GM13977 (cell line): ENCODE measurements at places on chromosomes 6 and 20.

- DNase-seq, result no peak
Measured at GRCh38 chr6:37305841-37306425, 47.9 kb upstream of the RNF8 start.

GRCh38 chr6:142421285-142422117 lies 119.7 kb downstream of the ADGRG6 start:
- no peak for DNase-seq

DNA sequence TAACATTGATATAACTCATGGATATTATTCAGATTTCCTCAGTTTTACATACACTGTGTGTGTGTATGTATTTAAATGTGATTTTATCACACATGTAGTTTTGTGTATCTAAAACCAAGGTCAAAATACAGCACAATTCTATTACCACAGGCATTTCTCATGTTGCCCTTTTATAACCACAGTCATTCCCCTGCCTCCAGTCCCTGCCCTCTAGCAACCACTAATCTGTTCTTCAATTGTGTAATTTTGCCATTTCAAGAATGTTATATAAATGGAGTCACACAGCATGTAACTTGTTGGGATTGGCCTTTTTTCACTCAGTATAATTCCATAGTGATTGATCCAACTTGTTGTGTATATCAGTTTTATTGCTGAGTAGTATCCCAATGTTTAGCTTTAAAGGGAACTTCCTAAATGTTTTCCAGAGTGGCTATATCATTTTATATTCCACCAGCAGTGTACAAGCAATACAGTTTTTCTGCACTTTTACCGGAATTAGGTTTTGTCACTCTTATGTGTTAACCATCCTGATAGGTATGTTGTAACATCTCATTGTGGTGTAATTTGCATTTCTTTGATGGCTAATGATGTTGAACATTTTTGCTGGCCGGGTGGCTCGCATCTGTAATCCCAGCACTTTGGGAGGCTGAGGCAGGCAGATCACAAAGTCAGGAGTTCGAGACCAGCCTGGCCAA lies 338.2 kb downstream of the SOX4 start:
- no peak for DNase-seq

- peak; percentile 80 for DNase-seq
Measured at GRCh38 chr20:3420211-3420707, 12.8 kb upstream of the DNAAF9 start.

DNA sequence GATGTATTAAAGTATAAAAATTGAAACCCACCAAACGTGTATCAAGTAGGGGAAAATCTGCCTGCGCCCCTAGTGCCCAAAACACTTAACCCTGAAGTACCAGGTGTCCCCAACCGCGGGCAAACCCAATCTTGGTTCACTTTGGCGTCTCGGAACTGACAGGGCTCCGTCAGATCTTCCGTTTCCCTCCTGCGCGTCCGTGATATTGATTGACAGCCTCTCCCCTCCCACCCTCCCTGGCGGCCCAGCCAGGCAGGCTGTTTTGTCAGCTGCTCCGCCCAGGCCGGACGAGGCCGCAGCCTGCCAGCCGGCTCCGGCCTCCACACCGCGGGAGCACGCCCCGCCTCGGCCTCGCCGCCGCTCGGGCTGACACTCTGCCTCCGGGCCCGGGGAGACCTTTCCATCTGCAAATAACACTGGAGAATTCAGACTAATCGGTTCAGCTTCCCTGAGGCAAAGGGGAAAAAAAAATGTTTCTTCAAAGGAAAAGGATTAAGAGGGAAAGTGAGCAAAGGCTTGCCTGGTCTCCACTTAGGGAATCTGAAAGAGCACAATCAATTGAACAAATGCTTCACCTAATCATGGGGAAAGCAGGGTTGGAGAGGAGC lies 234.9 kb upstream of the MCHR2 start:
- DNase-seq, result peak; percentile 86

GRCh38 chr6:85865420-85866369 lies 223.0 kb upstream of the SYNCRIP start:
- DNase-seq, result no peak

DNA sequence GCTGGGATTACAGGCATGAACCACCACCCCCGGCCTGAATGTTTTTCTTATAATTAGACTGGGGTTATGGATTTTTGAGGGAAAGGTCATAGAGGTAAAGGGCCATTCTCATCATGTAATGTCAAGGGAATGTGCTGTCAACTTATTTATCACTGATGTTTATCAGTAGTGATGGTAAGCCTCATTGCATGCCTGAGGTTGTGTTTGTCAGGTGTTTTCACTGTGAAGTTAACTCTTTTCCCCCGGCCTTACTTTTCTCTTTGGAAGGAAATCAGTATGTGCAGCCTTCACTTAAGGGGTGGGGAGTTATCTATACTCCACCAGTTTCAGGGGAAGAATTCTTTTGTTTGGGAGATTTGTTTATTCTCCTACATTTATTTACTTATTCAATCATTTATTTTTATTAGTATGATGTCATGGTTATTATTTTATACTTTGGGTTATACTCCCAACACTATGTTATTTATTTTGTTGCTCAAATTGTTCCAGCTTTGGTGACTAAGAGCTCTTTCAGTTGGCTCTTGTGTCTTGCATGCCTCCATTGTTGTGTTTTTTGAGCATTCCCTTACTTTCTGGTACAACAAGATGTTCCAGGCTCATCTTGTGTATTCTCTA lies 2.8 kb upstream of the SLC17A5 start:
- DNase-seq, result no peak

DNA sequence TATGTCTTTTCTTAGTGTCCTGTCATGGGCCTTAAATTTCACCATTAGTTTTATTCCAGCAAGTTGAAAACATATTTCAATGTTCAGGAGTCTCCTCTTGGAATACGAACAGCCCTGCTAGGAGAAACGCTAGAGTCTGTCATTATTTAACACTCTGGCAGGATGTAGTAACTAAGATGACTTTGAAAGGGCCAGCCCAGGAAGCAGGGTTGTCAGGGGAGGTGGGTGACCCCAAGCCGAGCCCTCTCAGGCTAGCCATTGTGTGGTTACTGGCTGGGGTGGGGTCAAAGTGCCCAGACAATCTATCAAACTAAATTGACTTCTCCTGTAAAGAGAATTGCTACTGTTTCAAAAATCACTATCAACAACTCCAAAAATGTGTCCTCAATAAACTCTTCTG lies 67.8 kb downstream of the LY86 start:
- no peak for DNase-seq

- DNase-seq, result no peak
Measured at GRCh38 chr20:22379472-22379871, 204.9 kb downstream of the FOXA2 start.

DNA sequence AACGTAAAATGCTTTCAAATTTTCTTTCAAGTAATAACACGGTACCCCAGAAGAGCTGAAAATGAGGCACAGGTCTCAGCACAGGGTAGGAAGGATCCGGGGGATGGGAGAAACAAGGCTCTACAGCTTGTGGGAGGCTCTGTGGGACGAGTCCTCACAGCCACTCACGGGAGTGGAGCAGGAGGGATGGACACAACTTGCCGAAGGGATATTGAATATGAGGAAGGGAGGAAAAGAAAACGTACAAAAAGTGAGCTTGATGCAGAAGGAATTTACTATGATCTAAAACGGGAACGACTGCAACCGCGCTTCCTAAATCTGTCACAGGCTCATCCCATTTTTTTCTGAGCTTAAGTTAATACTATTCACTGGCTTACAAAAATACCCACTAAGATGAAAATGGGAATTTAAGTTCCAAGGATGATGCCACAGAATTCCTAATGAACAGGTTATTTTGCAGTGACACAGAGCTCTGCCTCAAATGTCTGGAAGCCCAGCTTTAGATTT lies 72.9 kb downstream of the FYN start:
- DNase-seq, result no peak

GRCh38 chr6:144896871-144897270 lies 611.7 kb downstream of the UTRN start:
- no peak for DNase-seq

GRCh38 chr20:56628873-56629463 lies at the start of gene TFAP2C:
TFAP2C (plus strand) TSS chr20:56629306; CDS start chr20:56629545, 239 bp downstream.
- DNase-seq, result peak; percentile 81

DNA sequence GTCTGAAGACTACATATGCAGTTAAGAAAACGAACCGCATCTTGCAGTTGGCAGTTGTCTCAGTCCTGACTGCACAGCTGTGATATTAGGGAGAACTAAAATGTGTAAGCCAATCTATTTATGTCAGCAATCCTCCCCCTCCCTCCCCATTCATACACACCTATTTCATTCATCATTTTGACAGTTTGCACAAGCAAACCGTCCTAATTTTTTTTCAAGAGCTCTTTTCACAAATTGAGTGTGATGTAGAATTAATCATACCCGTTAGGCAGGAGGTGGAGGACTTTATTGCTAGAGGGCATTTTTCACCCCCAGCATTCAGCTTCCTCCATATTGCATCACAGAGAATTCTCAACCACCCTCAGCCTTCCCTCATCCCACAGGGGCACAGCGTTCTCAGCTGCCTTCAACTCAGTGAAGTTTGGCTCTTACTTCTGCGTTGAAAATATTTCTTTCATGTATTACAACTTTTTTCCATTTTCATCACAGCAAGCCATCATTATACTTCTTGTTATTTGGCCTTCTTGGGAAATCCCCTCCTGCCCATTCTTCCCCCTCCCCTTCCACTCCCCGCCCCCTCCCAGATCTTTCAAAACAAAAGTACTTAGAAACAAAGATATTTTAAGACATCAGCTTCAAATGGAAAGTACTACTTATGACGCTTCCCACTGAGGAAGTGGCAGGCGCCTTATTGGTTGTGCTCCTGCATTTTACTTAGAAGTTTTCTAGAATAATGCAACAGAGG lies 37.5 kb downstream of the NOX3 start:
- DNase-seq, result peak; percentile 47

GRCh38 chr6:11921017-11921438 lies 91.1 kb upstream of the HIVEP1 start:
- DNase-seq, result no peak

DNA sequence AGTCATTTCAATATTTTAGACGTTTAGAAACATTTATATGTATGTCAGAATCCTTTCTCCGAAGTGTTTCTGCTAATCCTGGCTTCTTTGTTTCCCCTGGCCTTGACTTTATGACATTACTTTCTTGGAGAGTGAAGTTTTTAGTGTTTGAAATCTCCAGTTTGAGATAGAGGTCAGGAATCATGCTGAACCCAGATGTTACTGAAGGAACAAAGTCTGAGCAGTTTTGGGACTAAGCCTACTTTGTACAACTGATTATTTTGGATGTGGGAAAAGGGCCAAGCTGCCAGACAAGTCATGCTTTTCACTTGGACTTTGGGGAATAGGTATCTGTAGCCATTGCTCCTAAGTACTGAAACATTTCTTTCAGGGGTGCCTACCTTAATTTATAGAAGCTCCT lies 2.3 kb downstream of the RNF144B start:
- no peak for DNase-seq

- no peak for DNase-seq
Measured at GRCh38 chr20:33103556-33103955, 24.1 kb downstream of the BPIFB4 start.
